ENCODE measurements at places on chromosomes 4 and X. TPM values are rescaled to one million over a fixed set of nuclear protein-coding genes. Genes with fewer than 3 reads are reported as not detected.

DNA sequence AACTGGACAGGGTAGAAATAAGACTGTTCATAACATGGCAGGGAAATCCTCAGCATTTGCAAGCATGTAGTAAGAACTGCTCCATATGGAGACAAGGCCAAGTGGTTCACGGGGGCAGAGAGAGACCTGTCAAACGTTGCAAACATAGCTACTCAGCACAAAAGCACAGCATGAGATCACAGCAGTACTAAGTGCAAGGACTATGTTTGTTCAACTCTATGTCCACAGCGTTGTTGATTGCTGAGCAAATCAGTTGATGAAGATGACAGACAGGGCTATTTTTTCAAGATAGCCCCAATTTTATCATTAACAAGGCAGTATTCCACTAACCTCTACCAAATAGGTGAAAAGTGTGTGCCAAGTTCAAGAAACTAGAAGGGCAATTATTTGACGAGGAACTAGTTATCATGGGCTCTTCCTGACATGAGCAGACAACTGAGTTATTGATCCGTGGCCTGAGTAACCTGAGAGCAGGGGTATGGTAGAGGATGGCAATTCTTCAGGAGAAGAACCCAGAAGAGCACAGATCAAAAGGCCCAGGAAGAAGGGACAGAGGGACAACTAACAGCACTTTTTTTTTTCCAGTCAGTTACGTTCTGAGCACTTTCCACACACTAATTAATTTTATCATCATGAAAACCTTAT lies 57.4 kb downstream of the SPOCK3 start:
- no peak for DNase-seq

The ASMT gene
- not detected for total RNA-seq

DNA sequence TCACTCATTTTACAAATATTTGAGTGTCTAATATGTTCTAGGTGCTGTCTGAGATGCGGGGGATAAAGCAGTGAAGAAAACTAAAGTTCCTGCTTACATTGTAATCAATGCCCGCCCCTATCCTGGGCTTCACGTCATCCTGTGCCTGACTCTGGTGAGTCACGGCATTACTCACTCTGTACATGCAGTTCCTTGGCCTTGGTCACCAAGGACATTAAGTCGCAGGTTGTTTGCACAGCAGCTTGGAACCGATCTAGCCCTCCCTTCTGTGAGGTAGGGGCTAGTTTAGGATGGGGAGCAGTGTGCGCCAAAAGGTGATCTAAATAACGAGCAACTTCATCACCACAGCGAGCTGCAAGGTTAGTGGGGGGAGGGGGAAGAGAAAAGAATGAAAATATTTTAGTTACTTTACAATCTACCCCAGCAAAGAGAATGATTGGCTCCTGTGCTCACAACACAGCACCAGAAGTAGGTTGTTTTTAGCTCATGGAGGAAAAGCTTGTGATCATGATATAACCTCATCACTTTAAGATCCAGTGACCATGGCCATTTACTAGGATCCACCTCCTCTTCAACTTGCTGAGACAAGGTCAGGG lies 48.0 kb upstream of the HDAC8 start:
- no peak for DNase-seq

GRCh38 chr4:137705171-137705783 lies 173.0 kb upstream of the PCDH18 start:
- peak; percentile 89 for DNase-seq

- DNase-seq = no peak
These were observed 70.2 kb upstream of the MAP3K15 start for GRCh38 chrX:19585332-19586082.

The MAGEA3 gene
- total RNA-seq = not detected

DNA sequence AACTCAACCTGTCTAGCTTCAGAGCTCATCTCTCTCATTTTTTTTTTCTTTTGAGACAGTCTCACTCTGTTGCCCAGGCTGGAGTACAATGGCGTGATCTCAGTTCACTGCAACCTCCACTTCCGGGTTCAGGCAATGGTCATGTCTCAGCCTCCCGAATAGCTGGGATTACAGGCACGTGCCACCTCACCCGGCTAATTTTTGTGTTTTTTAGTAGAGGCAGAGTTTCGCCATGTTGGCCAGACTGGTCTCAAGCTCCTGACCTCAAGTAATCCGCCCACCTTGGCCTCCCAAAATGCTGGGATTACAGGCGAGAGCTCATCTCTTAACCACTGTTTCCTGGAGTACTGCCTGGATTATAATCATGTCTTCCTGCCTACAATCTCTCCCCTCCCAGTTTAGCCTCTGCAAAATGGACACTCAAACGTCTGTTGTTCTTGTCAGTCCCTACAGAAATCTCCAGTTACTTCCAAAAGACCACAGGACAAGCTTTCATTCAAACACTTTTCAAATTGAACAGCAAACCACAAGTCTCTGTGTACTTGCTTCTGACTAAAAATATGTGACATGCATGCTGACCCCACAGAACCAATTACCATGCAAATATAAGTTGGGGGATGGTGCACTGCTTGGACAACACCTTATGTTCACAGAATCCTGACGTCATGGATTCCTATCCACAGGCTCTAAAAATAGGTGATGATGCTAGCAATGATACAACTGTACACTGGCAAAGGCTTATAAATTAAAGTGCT lies 137.2 kb downstream of the SH3KBP1 start:
- DNase-seq = no peak

- no peak for DNase-seq
These were observed 198.9 kb upstream of the GEMIN8 start for GRCh38 chrX:14228611-14229010.

The PTCHD1 gene
- total RNA-seq = 0.31 TPM

The NSG1 gene
- total RNA-seq = 2.4 TPM

The UGT2A1 gene
- not detected for total RNA-seq

DNA sequence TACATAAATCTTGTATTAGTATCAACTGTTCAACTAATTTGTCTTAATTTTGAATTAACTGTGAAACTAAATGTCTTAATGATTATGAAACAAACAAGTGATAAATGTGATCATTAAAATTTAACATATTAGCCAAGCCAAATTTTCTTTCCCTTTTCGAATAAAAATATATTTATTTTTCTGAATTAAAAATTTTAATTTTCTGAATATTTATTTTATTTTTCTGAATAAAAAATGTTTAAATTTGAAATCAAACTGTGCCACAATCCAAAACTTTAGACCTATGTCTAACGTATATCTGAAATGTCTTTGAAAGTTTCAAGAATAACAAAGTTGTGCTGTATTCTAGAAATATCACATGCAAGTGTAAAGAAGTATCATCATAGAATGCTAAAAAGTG lies 4.7 kb downstream of the GABRA2 start:
- no peak for DNase-seq

- DNase-seq = no peak
These were observed 746.4 kb upstream of the MAGEB2 start for GRCh38 chrX:29468911-29469494.

The MAML3 gene
- total RNA-seq = 7.0 TPM

The GABRE gene
- total RNA-seq = 45.3 TPM

The IL2 gene
- not detected for total RNA-seq

The GABRG1 gene
- total RNA-seq = not detected

- no peak for DNase-seq
These were observed 56.3 kb upstream of the SPRY1 start for GRCh38 chr4:123340381-123340701.

DNA sequence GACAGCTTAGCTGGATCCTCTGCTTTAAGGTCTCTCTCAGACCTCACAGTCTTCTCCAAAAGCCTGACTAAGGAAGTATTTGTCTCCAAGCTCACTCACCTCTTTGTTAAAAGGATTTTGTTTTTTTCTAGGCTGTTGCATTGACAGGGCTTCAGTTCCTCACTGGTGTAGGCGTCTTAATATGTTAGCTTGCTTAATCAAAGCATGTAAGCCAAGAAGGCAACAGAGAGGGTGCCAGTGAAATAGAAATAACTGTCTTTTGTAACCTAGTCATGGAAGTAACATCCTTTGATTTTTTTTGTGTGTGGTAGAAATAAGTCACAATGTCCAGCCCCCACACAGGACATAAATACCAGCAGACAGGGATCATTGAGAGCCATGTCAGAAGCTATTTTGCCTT lies 58.8 kb downstream of the FIP1L1 start:
- DNase-seq = no peak
